ENCODE measurements at places on chromosomes 12 and 14.

- DNase-seq: no peak
These were observed 154.0 kb downstream of the ITPR2 start for GRCh38 chr12:26678697-26679660.

DNA sequence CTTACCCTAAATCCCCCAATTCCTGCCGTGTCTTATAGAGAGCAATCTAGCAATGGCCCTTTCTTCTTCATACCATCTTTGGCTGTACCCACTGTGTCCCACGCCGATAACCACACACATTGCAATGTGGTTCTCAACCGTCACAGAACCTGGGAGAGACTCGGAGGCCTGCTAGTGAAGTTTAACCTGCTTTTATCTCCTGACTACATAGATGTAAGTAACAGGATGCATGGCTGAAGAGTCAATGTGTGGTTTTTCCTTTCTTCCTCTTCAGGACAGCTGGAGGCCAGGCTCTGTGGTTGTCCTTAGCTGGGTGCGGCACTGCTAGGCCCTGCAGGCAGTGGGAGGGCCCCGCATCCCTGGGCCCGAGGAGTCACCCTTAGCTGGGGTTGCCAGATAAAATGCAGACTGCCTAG is 51.3 kb downstream of the ZNF664 start:
- no peak for DNase-seq

DNA sequence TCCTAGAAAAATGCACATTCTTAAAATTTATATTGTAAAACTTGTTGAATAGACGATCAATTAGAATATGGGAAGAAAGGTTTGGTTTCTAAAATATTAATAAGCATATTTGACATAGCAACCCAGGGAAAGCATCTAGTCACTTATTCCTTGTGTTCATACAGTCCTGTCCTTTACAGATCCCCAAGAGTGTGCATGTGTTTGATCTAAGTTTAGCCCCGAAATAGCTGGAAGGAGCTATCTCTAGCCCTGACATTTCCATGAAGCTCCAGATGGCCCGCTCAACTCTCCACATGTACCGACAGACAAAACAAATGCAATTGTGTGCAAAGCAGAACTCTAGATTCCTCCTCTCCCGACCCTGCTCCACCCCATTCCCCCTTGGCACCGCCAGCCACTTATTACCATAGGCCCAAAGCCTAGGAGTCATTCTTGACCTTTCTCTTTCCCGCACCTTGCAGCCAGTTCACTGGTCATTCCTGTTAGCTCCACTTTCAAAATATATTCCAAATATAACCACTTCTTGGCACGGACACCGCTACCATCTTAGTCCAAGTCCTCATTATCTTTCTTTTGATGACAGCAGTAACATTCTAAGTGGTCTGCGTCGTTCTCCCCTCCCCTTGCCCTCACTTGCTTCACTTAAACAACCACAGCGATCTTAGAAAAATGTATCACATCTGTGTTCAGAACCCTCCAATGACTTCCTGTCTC is 45.4 kb upstream of the GZMB start:
- no peak for DNase-seq

GRCh38 chr12:95316798-95317197 is 99.2 kb downstream of the VEZT start:
- DNase-seq: no peak

DNA sequence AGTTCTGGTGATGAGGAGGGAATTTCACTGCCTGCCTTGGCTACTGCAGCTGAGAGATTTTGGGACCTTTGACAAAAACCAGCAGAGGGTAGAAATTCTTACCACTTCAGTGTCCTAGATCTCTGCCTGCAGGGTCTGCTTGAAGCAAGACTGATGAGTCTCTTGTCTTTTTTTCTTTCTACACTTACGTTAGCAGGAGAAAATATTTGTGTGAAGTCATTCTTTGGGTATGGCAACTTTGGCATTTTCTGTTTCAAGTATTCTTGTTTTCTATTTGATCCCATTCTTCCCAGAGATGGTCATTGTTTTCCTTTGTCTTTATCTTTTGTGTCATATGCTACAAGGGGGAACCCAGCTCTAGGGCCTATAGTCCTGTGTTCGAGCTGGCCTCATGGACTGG is 65.6 kb upstream of the FERMT2 start:
- no peak for DNase-seq

DNA sequence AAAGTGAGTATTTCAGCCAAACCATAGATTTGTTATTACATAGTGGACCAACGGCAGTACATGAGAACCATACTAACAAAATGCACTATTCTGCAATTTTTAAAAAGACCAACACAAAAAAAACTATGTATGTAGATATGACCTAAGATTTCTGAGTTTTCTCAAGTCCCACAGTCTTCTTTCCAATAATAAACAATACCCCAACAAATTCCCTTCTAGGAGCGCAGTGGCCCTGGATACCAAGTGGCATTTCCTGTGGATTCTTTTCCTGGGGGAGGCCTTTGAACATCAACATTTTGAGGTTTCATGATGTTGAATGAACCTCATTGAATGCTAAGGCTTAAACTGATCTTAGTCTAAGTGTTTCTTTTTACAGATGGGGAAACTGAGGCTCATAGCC is 210.5 kb downstream of the BCAT1 start:
- DNase-seq: no peak

DNA sequence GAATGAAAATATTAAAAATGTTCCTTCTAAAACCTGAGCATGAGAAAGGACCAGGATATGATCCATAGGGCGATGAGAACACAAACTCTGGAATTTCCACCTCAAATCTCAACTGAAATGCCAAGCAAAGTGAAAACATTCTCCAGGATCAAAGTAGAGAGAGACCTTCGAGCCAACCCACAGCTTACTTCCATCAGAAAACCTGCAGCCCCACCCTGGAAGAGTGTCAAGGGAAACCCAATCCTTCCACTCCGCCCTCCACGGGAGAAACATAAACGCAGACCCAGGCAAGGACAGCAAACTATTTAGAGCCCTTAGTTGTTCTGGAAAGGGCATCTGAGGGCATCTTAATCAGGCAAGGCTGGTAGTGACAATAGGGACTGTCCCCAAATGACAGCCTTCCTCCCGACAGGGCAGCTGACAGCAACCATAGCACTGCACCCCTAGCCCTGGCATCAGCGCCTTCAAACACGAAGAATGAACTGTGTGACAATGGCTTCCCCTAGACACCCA is 21.8 kb downstream of the SLC15A4 start:
- DNase-seq: no peak

DNA sequence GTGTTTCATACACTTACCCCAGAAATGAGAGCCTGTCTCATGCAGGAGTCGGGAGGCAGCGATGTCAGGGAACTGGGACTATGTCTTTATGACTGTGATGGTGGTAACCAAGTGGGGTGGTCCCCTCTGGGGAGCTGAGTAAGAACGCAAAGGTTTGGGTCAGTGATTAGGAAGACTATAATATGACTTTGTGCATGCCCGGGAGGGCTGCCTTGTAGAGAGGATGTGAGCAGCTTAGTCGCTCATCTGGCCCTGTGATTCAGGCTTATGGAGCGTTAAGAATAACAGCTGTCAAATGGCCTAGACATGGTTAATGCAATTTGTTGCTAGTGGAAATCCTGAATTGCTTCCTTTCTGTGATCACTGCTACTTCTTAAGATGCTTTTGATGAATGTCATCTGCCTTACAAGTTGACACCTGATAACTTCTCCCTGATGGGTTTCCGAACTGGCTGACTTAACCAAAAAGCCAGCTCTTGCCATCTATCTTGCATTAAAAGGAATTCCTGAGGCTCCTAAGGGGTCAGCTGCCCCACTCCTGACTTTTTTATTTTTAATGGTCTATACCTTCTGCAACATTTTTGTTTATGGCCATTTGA is 35.4 kb upstream of the AACS start:
- DNase-seq: no peak

- DNase-seq: no peak
These were observed 24.2 kb downstream of the CRACR2A start for GRCh38 chr12:3728686-3729085.

DNA sequence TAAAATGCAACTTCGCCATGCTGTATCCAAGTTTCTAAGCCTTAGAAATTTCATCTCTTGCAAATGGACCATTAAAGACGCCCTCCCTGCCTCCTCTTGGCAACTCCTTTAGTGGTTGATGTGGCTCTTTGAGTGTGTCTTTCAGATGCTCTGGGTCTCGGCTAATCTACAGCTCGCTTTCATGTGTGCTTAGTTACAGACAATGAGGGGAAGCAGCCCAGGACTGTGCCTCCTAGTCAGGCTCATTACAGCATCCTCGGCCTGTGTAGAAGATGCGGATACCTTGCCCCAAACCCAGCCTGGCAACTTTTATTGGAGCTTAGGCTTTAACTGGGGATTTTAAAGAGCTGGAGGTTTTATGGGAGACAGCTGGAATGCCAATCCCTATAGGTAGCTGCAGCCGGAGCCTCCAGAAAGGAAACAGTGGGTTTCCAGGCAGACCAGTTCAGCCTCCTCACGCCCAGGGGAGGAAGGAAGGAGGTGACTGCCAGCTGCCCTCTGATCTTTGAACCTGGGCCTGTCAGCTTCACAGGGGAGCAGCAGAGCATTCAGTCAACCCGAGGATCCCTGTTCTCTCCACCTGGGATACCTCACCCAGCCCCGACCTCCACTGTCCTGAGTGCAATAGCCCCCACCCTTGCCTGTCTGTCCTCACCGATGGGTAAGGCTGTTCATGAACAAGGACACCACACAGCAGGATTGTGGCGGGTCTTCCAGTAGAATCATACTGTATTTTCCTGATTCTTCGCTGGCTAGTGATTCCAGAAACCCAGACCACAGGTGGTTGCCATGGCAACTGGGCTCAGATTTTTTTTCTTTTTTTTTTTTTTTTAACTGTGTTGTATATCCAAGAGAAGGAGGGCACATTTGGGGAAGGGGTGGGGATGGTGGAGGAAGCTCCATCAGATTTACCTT is 638.5 kb downstream of the MED13L start:
- no peak for DNase-seq

GRCh38 chr14:94394025-94394493 is 5.7 kb upstream of the SERPINA1 start:
- no peak for DNase-seq

- DNase-seq: no peak
These were observed 196.6 kb upstream of the TMTC1 start for GRCh38 chr12:29980304-29980703.

DNA sequence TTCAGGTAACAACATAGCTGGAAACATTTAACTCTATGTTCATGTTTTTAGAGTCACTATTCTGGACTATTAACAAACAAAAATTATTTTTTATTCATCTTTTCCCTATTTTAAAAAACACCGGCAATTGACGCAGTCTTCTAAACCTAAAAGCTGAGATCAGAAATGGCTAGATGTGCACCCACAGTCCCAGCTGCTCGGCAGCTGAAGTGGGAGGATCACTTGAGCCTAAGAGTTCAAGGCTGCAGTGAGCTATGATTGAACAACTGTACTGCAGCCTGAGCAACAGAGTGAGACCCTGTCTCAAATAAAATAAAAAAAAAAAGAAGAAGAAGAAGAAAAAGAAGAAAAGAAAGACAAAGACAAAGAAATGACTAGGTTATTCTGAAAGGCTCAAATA is 64.5 kb downstream of the PAX9 start:
- no peak for DNase-seq

DNA sequence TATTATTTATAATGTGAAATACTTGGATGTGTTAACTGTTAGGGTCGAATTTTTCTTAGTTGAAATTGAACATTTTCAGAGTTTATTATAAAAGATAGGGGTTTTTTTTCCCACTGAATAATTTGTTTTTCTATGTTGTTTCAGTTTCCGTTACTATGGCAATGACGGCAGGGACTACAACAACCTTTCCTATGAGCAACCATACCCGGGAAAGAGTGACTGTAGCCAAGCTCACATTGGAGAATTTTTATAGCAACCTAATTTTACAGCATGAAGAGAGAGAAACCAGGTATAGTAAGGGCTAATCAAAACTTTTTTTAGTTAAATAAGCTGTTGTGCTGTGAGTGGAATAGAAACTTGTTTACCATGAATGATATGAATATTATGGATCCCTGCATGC is 35.1 kb upstream of the BMAL2 start:
- DNase-seq: no peak

DNA sequence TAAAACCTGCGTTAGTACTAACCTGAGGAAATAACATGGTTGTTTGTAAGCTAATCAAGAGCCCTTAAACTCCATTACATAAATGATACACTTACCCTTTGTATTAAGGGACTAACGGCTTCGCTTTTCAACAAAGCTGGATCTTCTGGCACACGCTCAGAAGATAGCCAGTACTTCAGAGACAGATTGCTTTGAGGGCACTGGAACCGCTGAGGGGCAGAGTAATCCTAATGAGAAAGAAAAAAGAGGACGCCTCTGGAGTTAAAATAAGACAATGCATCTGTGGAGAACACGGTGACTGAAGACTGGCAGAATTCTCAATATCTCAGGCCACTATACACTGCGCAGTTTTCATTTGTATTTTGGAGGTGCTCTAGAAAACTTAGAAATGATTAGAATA is 1.5 kb upstream of the KTN1 start:
- DNase-seq: no peak

- DNase-seq: no peak
These were observed 23.8 kb downstream of the AACS start for GRCh38 chr12:125089083-125089482.

GRCh38 chr12:104263580-104264358 is 39.8 kb upstream of the EID3 start:
- no peak for DNase-seq

DNA sequence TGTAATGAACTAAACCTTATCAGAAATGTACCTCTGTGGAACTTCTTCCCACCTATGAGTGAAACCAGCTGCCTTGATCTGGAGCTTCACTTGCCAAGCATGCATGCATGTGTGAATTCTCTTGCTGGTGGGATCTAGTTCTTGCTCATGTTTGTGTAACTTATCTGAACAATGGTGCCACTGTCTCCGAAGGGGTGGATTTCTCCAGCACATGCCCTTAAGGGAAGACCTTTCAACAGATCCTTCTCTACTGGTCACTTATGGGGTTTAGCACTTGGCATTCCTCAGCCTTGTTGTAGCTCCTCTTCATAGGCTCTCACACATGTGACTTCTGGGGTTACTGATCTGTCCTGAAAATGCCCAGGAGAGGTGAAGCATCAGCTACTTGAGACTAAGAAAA is 25.0 kb downstream of the SMOC1 start:
- DNase-seq: no peak

DNA sequence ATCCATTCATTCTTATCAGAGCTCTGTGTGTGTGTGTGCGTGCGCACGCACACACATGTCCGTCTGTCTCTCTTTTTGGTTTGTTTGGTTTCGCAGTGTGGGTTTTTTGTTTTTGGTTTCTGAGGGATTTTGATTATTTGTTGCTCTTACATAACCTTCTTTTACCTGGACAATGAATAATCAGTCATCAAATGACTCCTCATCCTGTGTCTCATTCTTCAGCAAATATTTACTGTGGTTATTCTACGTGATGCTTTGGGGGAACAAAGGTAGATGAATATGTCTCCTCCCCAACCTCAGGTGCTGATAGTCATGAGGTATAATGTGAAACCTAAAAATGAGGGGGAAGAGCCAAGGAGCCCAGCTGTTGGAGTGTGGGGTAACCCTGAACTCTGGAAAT is 92.4 kb downstream of the SAMD4A start:
- DNase-seq: no peak

DNA sequence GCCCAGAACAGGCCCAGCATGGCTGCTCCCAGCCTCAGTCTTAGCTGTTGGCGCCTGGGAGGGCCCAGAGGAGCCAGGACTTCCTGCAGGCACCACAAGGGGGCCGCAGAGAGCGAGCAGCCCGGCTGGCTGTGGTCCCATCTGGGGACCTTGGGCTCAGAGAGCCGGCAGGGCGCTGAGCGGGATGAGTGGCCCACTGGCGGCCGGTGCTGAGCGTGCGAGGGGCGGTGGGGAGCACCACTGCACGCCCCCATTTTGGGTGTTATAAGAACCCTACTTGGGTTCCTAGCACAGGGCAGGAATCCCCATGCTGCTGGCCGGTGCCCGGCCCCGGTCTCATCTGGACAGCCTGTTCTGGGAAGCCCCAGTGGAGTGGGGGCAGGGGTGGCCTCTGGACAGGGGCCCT is 25.9 kb upstream of the CRIP2 start:
- peak; percentile 21 for DNase-seq

Measured in stimulated activated CD4-positive, alpha-beta T cell treated with anti-CD3 and anti-CD28 coated beads, TNF-alpha, amount 100 ng/mL, for 48 hours (primary cell).